ENCODE measurements at places on chromosomes 16 and 17.

DNA sequence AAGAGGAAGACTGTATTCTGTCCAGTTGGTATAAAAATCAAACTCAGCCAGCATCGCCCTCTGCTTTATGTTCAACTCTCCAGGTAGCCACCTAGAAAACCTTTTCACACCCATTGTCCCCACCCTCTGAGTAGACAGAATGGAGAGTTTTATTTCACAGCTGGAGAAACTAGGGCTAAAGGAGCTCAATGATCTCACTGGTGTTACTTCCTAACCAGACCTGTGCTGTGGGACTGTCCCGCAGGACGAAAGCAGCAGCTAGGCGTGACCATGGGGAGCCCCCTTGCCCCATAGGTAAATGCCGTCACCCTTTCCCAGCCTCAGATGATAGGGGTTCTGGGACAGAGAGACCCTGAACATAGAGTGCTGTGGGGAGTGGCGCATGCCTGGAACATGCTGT lies 67.7 kb downstream of the CYLD start:
- no peak for DNase-seq

GRCh38 chr17:49454050-49454449 lies 39.4 kb upstream of the PHB1 start:
- DNase-seq: no peak

DNA sequence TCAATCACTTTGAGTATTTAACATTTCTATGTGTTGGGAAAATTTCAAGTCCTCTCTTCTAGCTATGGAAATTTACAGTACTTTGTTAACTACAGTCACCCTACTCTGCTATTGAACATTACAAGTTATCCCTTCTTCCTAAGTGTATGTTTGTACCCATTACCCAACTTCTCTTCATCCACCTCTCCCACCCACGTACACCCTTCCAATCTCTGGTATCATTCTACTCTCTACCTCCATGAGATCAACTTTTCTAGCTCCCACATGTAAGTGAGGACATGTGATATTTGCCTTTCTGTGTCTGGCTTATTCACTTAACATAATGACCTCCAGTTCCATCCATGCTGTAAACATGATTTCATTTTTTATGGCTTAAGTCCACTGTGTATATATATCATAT lies 3.2 kb upstream of the ZNF688 start:
- no peak for DNase-seq

DNA sequence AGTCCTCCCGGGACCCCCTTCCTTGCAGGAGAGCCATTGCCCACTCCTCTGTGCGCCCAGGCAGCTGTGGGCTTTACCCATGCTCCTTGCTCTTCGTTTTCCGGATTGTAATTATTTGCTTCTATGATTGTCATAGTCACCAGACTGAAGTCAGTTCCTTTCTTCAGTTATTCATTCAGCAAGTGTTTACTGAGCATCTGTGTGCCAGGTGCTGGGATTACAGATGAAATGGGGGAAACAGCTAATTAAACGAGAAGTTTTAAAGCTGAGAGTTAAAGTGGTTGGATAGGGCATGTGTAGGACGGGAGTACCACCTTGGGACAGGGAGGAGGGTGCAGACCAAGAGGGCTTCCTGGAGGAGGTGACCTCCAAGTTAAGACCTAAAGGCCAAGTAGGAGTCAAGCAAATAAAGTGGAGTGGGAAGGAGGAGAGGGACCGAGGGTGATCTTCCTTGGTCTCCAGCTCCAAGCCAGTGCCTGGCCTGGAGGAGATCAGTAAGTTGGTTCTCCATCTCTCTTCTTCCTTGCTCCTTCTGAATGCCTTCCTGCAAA lies 126.6 kb downstream of the OR1D5 start:
- no peak for DNase-seq

DNA sequence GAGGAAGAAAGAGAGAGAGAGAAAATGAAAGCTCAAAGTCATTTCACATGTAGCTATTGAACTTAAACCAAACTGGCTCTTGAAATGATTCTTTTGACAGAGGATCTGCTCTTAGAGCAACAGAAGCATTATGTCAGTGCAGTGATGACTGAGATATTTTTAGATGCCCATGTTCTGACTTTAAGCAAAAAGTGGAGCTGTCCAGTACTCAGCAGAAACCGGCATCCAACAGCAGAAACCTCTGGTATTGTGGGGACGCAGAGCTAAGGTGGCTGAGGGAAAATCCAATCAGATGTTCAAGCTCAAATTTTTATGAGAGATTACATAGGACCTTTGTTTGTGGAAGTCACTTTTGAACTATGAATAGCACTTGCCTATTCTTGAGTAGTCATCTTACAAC lies 69.8 kb upstream of the ANKFN1 start:
- DNase-seq: no peak

GRCh38 chr17:40349895-40350688 lies 14.4 kb downstream of the GJD3 start:
- no peak for DNase-seq
